ENCODE measurements at places on chromosomes 1 and 21.

DNA sequence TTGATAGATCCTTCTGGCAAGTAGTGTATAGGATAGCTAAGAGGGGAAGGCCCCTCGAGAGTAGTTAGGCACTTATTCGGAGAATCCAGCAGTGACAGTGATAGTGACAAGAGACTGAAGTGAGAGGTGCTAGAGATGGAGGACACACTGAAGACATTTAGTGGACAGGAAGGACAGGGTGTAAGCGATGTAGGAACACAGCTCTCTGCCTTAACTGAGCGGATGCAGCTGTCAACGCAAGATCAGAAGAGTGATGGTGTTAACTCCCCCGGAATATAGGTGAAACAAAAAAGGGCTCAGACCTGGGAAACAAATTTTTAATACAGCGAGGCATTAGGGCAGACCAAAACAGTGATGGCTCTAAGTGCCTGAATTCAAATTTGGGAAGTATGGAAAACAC is 15.8 kb downstream of the SOD1 start:
- DNase-seq = no peak

GRCh38 chr1:156860628-156861423 is at the start of gene NTRK1:
Gene NTRK1 (plus strand): TSS chr1:156860865. CDS start chr1:156860935, 70 bp downstream.
- peak; percentile 83 for DNase-seq

DNA sequence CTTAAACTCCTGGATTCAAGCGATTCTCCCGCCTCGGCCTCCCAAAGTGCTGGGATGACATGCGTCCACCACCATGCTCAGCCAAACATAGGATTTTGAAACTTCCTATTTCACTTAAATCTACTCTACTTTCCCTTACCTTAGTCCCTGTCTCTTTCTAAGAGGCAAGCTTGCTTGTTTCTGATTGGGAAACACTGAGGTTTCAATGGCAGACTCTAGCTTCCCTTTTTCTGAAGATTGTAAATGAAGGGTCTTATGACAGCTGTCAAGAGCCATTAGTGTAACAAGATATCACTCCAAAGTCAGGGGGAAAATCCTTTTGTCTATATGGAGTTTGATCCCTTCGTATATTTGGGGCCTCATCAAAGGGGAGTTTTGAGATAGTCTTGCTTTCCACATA is 23.5 kb upstream of the LMO4 start:
- DNase-seq = no peak

- DNase-seq = no peak
These were observed 16.5 kb downstream of the ADAM30 start for GRCh38 chr1:119879510-119880434.

GRCh38 chr1:208604295-208604694 is 360.1 kb upstream of the PLXNA2 start:
- peak; percentile 32 for DNase-seq

Measured in GM12891 (cell line).